ENCODE measurements at places on chromosomes 2 and 18. TPM values are rescaled to one million over a fixed set of nuclear protein-coding genes. Genes with fewer than 3 reads are reported as not detected.

DNA sequence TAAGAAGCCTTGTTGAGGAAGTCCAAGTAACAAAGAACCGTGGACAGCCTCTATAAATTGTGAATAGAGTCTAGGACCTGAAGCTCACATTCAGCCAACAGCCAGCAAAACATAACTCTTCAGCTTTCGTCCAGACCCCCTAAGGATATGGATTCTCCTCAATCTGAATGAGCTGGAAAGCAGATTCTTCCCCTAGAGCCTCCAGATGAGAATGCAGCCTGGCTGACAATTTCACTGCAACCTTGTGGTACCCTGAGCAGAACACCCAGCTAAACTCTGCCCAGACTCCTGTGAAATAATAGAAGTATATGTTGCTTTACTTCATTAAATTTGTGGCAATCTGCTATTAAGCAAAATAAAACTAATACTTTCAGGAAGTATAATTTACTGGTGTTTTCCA lies 483.5 kb upstream of the SLC8A1 start:
- no peak for DNase-seq

- no peak for DNase-seq
Observed at GRCh38 chr2:119224391-119225104, 914 bp downstream of the STEAP3 start.

DNA sequence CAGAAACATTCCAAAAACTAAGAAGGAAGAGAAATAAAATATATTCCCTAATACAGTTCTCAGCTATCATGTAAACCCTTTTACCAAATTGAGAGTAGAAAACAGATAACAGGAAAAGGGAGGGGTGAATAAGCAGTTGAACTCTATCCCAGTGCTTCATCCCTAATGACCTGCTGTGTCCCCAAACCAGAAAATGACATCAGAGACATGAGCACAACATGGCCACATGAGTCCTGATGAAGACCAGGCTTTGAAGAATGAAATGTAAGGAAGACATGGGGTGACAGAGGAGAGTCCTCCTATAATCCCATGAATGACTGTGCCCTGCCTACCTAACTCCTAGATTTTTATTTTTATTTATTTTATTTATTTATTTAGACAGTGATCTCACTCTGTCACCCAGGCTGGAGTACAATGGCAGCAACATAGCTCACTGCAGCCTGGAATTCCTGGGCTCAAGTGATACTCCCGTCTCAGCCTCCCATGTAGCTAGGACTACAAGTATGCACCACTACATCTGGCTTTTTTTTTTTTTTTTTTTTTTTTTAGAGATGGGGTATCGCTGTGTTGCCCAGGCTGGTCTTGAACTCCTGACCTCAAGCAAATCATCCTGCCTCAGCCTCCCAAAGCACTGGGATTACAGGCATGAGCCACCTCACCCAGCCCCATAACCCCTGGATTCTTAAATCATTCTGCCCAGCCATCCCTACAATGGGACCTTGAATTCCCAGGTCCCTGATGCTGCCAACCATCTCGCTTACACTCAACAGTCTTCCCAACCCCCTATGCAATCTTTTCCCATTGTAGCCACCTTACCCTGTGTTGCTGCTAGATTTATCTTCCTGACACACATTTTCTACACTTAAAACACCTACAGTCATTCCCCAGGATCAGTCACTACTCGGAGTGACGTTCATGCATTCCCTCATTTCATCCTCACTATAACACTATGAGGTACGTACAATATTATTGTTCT lies 64.5 kb downstream of the ANKRD44 start:
- DNase-seq: no peak

- DNase-seq: no peak
Observed at GRCh38 chr2:186751790-186752189, 57.9 kb downstream of the FAM171B start.

DNA sequence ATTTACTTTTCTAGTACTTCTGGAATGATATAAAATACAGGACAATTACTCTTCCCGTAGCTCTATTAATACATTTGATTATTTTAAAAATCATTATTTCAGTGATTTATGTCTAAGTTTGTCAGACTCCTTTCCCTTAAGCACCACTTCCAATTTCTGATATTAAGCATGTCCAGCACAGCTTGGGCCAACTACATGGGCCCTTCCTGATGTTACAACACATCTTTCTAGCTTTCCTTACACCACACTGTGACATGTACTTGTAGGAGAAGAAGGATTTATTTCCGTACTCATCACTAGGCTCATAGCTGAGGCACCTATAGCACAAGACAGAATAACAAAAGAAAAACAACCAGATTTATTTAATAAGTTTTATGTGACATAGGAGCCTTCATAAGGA lies 134.8 kb upstream of the HNRNPA3 start:
- DNase-seq: no peak

DNA sequence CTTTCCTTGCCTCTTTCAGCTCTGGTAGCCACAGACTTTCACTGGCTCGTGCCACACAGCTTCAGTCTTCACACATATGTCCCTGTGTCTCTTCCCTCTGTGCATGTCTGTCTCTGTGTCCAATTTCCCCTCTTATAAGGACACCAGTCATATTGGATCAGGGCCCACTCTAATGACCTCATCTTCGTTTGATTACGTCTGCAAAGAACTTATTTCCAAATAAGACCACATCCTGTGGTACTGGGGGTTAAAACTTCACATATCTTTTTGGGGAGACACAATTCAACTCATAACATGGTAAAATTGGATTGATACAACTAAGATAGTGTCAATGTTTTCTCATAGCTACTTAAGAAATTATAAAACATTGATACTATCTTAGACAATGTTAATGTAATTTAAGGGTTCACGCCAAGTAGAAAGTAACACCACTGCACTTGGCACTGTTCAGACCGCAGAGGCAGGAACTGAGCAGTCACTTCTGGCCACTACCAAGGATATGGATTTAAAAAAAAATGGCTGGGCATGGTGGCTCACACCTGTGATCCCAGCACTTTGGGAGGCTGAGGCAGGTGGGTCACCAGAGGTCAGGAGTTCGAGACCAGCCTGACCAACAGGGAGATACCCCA lies 119.6 kb upstream of the EPAS1 start:
- DNase-seq: no peak

GRCh38 chr2:163491850-163492249 lies 244.0 kb downstream of the FIGN start:
- no peak for DNase-seq

DNA sequence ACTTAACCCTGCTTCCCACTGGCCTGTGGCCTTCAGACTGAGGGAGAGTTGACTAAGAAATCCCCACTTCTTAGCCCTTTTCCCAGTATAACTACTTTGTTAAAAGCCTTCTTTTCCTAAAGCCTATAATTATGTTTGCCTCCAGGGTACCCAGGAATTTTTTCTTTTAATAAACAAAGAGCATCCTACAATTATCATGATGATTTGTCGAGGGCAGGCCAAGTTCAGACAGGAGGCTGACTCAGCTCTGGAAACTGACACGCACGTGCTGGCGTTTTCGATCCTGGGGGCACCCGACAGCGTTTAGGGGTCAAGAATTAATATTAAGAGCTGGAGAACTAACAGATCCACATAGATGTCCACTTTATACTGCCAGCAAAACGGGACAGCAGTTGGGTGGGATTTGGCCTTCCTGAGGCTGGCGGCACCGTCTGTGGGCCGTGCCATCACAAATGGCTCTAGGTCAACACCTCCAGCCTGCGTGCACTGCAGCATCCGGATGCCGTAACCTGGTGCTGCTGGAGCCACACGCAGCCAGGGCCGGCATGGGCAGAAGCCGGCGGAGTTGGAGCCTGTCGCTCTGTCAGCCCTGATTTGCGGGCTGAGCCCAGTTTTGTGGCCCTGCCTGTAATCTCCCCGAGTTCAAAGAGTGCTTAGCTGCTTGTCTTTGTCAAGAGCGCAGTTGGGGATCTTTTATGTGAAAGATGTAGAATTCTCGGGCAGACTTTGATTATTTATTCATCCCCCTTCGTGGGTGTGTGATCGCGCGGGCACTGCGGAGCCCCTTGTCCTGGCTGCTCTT lies 191.0 kb downstream of the GLI2 start:
- no peak for DNase-seq

DNA sequence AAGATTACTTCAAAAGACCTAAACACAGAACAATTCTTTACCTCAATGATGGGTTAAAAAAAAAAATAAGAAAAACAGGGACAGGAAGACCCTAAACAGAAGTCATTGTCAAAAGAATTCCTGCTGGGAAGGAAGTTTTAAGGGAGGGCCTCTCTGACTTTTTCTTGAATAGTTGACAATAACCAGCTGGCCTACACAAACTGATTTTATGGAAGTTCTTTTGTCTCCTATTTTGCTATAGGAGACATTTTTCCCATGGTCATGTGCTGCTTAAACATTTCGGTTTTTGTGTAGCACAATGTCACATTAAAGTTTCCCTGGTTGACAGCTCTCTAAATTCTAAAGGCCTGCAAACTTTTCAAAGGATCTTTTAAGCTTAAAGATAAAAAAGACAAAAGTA lies 55.3 kb downstream of the RFTN2 start:
- DNase-seq: peak; percentile 32

Gene HOXD12
- not detected for total RNA-seq

Gene SIX3
- not detected for total RNA-seq

Gene CFAP221
- total RNA-seq: 3.0 TPM

Gene FHOD3
- 33.0 TPM for total RNA-seq

Gene ITGB6
- total RNA-seq: 61.3 TPM

Gene CCT7
- 192 TPM for total RNA-seq
